Stimulated activated CD4-positive, alpha-beta T cell treated with anti-CD3 and anti-CD28 coated beads, Interleukin-4, amount 100 ng/mL, for 1 hour (primary cell): ENCODE measurements at places on chromosomes 7 and 10.

DNA sequence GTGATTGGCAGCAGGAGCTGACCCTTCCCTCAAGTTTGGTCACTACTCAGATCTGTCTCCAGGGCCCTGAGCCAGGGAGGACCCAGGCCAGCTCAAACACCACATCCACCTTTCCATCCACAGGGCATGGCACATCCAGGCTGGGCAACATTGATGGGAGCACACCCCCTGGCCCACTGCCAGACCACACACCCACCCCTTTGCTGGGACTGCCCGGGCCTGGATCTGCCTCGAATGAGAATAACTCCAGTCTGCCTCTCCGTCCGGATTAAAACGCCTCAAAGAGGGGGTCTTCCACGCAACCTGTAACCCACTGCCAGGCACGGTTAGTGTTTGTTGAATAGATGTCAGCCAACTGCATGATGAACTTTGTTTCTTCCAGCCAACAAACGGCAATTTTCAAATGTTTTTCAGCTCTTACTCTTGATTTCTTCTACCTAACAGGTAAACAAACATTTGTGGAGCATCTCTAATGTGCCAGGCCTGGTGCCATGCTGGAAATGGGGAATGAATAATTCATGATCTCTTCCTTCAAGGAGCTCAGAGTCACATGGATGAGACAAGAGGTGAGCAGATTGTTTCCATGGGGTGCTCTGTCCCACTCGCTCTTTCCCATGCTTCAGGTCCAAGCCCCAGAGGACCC, 41.0 kb upstream of the CHST15 start:
- no peak for DNase-seq

DNA sequence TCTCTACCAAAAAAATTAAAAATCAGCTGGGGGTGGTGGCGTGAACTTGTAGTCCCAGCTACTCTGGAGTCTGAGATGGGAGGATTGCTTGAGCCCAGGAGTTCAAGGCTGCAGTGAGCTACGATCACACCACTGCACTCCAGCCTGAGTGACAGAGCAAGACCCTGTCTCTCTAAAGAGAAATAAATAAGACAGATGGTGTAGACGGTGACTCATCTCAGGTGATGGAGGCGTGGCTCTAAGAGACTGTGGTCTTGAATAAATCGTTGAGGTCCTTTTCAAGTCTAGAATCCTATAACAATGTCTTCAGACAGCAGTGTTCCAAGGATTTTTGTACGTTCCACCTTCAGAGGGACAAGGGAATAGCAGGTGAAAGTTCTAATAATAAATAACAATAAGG, 53.8 kb upstream of the PFKFB3 start:
- DNase-seq = no peak

- no peak for DNase-seq
Observed at GRCh38 chr10:52652431-52653262, 119.9 kb downstream of the MBL2 start.

DNA sequence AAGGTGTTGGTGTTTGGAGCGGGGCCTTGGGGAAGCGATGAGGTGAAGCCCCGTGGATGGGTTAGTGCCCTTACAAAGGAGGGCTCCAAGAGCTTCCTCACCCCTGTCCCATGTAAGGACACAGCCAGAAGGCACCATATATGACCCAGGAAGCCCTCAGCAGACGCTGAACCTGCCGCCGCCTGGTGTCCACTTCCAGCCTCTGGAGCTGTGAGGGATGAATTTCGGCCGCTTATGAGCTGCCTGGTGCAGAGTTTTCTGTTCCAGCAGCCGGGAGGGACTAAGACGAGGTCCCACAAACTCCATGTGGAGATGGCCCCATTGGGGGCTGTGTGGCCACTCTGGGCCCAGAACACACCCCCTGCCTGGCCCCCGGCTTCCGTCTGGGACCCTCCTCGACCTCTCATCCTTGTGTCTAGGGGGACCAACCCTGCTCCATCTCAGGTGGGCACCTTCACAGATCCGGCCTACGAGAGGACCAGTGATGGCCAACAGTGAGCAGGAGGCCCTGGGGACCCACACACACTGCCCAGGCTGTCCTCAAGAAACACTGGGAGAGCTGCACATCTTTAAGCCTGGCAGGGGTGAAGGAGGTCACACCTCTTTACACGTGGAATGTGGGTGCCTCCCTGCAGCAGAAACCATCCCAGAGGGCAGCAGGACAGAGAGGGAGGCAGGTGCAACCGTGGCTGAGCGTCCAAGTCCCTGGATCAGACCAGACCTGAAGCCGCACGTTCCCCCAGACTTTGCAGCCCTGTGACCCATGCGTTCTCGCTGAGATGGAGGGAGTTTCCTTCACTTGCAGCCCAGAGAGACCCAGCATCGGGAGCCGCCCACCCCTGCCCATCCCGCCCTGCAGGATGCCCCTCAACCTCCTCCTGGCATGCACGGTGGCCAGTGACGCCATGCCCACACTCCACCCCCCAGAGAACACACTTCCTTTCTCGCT, 96.1 kb downstream of the PDGFA start:
- DNase-seq = no peak

- no peak for DNase-seq
Observed at GRCh38 chr7:20030915-20031362, 186.2 kb downstream of the MACC1 start.

- DNase-seq = peak; percentile 9
Observed at GRCh38 chr10:104925232-104925851, 284.3 kb downstream of the SORCS3 start.

DNA sequence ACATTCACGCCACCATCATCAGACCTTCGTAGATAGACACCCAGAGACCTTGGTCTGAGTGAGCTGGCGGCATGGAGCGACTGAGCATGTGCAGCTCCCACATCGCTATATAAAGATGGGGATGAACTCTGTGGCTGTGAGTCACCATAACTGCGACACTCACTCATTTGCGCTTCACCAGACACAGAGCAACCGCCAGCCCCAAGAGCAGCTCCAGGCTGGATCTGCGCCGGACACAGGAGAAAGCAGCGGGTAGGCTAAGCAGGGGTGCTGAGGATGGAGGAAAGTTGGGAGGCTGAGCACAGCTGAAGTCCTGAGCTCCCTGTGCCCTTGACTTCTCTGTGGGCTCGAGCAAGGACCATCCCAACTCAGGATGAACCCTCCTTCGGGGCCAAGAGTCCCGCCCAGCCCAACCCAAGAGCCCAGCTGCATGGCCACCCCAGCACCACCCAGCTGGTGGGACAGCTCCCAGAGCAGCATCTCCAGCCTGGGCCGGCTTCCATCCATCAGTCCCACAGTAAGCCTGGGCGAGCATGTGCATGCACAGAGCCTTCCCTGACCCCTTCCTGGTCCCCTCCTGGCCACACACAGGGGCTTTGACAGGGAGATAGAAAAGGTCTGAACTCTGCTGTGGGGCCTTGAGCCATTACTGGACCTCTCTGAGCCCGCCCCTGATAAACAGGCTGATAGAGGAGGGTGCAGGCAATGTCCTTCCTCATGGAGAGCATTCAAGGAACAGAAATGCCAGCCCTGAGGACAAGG, at the start of gene OPN4:
Gene OPN4, plus strand, starts transcription at position 137 of the 762 bp plus-strand sequence. Its CDS starts 237 bp downstream, at position 374.
- DNase-seq = no peak

GRCh38 chr7:148967032-148967372, 61.3 kb downstream of the PDIA4 start:
- no peak for DNase-seq

DNA sequence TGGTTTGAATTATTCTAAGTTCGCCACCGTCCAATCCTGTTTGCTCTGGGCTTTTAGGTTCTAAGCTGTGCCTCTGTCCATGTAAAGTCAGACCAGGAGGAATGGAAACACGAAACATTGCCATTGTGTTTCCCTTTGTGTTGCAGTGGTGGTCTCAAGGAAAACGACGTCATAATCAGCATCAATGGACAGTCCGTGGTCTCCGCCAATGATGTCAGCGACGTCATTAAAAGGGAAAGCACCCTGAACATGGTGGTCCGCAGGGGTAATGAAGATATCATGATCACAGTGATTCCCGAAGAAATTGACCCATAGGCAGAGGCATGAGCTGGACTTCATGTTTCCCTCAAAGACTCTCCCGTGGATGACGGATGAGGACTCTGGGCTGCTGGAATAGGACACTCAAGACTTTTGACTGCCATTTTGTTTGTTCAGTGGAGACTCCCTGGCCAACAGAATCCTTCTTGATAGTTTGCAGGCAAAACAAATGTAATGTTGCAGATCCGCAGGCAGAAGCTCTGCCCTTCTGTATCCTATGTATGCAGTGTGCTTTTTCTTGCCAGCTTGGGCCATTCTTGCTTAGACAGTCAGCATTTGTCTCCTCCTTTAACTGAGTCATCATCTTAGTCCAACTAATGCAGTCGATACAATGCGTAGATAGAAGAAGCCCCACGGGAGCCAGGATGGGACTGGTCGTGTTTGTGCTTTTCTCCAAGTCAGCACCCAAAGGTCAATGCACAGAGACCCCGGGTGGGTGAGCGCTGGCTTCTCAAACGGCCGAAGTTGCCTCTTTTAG, 46.3 kb upstream of the DMBT1 start:
- no peak for DNase-seq

DNA sequence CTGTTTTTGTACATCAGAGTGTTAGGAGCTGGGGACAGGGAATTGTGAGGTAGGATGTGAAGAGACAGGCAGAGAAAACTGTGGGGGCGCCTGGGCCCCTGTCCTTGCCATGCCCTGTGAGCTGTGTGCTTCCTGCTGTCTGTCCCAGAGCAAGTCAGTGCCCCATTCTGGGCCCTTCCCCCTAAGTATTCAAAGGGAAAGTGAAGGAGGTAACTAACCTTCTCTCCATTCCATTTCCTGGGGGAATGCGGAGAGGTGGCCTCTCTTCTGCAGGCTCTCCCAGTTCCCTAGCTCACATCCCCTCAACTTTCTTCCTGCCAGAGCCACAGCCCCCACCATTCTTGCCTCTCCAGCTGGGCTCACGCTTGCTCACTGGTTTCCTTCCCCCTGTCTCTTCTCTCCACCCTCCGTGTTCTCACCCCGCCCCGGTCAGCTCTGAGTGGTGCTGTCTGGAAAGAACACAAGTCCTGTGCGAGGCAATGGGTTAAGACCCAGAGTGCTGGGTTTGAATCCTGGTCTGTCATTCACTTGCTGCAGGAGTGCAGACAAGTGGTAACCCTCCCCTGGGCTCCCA, 9.7 kb upstream of the VSIR start:
- DNase-seq = no peak

DNA sequence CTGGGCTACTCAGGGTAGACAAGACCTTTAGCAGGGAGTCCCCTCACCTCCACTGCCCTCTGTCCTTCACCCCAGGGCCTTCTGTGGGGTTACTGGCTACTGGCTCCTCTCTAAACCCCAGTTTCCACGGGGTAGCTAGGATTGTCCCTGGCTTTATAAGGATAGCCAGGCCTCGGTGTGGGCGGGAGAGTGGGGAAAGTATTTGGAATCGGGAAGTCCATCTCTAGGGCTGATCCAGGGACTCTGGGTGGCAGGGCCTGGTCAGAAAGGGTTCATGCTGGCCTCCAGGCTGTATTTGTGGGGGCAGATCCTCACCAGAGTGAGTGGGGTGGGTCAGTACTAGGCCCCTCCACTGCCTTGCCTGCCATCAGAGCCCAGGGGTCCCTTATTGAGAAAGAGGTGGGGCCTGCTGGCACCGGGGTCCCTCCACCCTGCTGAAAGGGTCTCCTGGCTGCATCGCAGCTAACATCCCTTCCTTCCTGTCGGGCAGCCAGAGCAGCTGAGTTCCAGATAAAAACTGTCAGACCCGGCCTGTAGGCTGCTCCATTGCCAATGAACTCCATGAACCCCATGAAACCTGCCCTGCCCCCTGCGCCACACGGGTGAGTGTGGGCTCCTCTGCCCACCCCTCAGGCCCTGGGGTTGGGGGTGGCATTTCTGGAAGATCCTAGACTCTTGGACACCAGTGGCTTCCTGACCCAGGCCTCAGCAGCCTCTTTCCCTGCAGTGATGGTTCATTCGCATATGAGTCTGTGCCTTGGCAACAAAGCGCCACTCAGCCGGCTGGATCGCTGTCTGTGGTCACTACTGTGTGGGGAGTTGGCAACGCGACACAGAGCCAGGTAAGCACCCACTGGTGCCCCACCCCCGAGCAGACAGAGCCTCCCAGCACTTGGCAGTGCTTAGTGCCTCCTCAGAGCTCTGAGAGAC, 7.3 kb downstream of the ZMIZ2 start:
- no peak for DNase-seq

DNA sequence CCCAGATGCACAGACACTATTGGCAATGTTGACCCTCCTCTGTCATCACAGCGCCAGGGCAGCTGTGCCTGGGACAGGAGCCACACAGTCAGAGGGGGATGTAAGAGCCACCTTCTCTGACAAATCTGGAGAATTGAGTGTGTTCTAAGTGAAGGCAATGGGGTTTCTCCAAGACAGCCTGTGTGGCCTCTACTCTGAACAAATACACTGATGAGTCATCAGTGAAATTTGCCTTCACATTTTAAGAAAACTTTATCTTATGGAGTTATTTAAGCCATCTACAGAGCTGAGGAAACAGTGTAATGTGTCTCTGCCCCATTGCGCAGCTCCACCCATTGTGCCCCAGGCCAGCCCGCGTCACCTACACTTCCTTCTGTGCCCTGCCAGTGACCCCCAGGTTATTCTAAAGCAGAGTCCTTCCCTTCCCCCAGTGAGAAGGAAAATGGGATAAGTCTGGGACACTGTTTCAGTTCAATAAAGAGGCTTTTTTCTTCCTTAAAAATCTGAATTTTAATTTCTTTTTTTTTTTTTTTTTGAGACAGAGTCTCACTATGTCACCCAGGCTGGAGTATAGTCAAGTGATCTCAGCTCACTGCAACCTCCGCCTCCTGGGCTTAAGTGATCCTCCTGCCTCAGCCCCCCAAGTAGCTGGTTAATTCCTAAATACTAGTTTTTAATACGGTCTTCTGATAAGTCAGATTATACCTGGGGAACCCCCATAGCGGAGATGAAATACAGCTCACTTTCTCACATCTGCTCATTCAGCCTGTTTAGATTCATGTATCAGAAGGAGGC, 21.8 kb downstream of the AKR1E2 start:
- no peak for DNase-seq

DNA sequence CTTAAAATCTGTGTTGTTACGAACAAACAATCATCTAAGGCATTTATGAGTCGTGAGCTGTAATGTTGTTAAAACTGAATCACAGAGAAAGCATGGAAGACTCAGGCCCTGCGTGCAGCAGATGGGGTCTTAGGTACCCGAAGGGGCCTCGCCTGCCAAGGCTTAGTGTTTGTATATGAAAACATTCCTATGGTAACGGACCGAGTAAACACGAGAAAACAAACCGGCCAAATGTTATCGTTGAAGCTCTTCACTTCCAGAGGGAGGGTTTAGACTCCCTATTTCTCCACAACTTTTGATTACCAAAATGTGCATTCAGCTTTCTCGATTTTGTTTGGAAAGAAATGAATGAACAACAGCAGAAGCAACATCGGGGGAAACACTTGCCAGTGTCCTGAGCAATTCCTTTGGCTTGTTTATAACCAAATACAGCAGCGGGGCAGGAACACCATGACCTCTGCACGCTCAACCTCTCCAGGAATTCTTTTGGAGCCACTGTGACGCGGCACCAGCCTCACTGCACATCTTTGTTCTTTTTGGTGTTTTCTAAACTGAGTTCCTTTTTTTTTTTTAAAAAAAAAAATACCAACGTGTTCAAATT, 121.6 kb upstream of the KLF6 start:
- DNase-seq = no peak

DNA sequence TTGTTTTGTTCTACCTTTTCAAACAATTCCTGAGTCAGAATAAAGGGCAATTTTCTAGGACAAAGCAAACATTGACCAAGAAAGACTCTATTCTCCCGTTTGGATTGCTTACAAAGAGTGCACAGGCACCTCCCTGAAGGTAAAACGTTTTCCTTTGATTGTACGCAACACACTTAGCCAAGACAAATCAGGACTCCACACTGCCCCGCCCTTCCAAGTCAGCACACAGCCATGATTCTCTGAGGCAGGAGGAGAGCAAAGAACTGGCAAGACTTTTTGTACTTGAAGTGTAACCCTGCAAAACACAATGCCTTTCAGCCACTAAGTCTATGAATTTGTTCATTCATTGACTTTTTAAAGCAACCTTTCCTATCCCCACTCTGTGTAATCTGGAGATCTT, 85.0 kb upstream of the FAM180A start:
- no peak for DNase-seq
